ENCODE measurements at places on chromosomes 4 and X.

DNA sequence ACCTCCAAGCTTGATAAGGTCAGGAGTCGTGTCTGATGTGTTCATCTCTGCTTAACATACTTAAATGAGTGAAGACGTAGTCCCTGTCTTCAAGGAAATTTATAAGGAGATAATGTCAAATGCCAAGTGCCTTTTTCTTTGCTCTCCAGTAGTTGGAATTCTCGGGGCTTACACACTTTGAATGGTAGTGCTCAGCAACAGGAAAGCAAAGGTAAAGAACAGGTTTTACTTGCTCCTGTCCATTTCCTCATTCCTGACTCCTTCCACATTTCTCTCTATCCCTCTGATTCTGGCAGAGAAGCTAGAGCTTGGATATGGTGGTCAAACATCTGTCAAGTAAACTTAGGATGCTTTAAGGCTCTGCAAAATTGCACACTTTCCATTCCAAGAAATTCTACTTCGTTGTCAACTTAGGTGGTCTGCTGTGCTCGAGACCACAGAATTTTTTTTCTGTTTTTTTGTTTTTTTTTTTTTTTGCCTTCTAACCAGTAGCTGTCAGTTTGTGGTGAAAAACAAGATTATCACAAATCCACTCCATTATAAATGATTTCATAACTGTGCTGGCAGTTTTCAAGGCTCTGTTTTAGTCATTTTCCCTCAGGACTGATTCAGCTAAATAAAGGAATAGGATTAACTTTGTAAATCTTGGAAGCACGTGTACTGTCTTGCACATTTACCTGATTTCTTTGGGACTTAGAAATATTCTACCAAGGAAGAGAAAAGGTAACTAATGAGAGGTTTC is 180.8 kb upstream of the ANXA3 start:
- DNase-seq, result no peak

DNA sequence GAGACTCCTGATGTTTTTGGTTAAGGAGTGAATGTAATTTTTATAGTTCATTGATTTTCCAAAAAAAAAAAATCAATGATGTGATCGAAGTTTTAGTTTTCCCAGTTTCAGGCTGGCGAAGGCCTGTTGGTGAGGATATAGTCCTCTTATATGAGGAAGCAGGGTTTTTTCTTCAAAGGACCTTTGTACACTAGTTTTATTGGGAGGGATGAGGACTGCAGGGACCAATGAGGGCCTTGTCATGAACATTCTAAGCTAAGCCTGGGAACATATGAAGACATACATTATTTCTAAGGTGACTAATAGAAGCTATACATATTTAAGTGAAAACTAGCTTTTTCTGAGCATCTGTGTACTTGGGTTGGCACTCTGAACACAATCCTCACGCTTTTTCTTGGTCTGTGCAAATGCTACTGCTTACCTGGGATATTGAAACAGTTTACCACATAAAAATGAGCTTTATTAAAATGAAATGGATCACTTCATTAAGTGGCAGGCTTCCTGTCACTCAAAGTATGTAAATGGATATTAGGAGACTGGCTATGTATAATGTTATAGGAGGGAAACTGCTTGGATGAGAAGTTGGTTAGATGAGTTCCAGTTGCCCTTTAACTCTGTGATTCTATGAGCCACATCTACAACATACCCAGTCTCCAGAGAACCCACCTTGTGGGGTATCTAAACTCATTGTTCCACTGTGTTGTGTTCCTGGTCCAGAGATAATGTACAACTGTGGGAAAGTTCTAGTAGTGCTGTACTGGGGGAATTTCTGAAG is 43.5 kb downstream of the SLC4A4 start:
- no peak for DNase-seq

DNA sequence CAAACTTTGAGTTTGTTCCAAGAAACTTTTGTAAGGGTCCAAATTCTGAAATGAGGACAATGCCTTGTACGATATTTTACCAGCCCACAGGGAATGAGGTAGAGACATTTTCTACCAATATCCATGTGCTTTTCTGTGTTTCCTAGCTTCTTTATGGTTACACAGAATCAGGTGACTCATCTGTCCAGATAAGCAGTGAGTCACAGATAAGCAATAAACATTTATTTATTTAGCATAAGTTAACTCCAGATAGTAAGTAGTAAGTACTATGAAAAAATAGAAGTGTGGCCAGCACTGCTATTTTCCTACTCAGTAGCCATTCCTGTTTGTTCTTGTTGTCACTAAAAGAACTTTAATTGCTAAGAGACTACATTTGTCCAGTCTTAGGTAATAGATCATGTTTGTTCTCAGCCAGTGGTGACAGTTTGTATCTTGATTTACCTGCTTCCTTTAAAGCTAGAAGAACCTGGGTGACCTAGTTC is 7.4 kb downstream of the AFF1 start:
- no peak for DNase-seq

DNA sequence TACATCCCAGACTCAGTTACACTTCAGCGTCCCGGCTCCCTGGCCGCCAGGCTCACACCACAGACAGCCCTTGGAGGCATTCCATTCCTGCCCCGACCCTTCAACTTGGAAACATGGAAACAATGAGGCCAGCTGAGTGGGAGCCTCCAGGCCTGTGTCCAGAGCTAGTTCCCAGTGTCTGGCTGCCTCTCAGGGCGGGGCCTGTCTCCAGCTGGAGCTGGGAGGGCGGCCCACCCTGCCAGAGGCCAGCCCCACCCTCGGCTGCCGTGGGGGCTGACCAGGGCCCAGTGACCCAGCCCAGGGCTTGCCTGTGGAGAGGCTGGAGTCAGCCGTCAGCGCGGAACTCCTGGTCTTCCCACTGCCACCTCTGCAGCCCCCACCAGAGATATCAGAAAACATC is 37.4 kb upstream of the SPON2 start:
- no peak for DNase-seq

- no peak for DNase-seq
These were observed 14.6 kb downstream of the ADGRL3 start for GRCh38 chr4:61214680-61215079.

- DNase-seq, result no peak
These were observed 298.5 kb downstream of the KCTD8 start for GRCh38 chr4:44150091-44150576.

DNA sequence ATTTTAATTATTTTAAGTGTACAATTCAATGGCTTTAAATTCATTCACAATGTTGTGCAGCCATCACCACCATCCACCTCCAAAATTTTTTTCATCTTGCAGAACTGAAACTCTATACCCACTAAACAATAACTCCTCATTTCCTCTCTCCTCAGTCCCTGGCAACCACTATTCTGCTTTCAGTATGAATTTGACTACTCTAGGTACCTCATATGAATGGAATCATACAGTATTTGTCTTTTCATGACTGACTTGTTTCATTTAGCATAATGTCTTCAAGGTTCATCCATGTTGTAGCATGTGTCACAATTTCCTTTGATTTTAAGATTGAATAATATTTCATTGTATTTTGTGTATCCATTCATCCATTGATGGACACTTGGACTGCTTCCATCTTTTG is 46.9 kb downstream of the KIF4A start:
- no peak for DNase-seq

- no peak for DNase-seq
These were observed 91.6 kb upstream of the BMP2K start for GRCh38 chr4:78684325-78685079.

DNA sequence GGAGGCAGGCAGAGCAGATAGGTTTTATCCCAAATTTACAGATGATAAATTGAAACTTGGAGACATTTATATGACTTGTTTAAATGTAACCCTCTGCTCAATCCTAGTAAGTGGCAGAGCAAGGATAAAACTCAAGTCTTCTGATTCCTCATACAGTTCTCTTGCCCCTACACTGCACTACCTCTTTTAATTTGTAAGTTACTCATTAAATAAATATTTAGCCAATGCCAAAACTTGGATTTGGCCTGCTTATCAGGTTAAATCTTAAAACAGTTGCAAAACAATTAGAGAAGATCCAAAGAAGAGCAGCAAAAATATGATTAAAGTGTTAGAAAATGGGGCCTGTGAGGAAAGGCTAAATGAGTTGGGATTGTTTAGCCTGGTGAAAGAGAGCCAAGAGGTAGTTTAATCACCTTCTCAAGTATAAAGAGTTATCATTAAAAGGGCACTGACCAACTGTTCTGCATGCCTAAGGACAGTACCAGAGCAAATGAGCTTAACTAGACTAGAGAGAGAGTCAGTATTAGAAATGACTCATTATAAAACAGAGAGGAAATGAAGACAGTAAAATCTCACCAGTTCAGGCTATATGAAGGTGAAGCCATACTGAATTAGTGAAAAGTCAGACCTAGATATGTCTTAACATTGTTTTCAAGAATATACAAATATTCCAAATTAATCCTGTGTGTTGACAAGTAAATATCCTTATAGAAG is 146.3 kb downstream of the GRIA3 start:
- no peak for DNase-seq

DNA sequence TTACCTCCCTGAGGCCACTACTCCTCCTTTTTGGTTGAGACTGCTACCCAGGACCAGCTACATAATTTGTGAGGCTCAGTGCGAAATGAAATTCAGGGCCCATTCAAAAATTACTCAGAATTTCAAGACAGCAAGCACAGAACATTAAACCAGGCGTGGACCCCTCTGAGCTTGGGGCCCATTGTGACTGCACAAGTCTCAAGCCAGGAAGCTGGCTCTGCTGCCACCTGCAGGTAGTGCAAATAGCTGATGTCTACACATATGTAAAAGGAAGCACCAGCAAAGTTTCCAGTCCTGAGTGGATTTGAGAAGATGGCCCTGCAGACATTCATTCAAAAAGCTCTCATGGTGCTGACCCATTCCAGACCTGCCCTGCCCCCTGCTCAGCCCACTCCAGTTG is 213.4 kb upstream of the LNX1 start:
- DNase-seq, result no peak

DNA sequence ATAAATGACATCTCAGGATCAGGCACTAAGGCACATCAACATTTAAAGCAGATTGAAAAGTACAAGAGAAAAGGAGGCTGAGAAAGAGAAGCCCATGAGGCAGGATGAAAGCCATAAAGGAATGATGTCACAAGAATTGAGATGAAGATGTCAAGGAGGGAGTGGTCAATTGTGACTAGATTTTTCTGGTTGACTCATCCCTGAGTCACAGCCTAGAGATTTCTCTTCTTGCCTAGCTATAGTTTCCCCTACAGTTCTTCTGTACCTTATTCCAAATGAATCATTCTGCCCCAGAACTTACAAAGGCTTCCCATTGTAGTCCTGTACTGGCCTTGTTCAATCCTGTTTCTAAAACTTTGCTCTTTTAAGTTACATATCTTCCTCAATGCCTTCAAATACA is 3.4 kb upstream of the USP53 start:
- DNase-seq, result no peak

DNA sequence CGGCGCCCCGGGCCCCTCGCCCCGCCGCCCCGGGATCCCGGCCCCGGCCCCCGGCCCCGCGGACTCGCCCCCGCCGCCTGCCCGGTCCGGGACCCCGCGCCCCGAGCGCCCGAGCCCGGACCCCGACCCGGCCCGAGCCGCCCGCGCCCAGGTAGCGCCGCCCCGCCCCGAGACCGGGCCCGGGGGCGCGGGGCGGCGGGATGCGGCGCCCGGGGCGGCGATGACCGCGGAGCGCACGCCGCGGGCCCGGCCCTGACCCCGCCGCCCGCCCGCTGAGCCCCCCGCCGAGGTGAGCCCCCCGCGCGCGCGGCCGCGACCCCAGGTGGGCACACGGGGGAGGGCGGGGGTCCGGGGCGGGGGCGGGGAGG is 224 bp downstream of the FGFRL1 start:
- no peak for DNase-seq

DNA sequence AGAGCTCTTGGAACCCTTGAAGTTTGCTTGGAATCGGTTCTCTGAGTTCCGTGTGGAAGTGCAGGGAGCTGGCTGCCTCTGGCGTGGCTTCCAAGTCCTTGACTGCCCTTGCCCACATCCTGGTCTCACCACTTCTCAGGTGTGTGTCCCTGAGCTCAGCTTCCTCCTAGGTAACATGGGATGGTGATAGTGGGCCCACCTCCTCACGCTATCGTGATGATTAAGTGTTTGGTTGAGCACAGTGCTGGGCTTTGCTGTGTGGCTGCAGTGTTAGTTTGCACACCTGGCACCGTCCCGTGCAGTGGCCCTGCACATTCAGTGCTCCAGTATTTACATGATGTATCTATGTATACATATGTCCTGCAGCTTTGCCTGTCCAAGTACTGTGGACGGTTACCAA is 81.5 kb downstream of the CLDN34 start:
- no peak for DNase-seq

DNA sequence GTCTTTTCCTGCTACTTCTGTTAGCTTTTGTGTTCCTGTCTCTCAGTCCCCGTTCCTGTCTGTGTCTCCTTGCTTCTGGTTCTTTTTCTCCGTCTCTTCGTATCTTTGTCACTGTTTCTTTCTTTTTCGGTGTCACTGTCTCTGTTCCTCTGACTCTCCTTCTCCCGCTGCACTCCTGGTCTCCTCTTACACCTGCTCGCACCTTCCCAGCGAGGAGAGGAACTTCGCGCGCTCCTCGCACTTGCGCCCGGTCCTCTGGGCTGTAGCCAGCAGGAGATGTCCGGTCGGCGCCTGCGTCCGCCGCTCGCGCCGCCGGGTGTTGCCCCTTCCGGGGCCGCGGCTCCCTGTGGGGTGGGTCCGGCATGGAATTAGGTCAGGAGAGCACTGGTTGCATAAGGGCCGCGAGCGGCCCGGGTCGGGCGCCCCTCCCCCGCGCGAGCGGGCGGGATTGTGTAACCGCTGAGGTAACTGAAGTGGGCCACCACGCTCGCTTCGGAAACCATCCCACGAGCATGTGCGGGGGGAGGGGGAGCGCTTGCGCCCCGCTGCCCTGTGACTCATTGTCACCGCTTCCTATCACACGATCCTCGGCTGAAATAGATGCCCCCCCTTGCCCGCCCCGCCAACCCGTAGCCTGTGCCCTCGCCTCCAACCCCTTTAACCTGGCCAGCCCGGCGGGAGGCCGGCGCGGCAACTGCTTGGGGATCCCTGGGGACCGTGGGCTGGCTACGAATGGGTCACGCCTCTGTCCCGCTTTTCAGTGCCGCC is 1.6 kb downstream of the LONRF3 start:
- peak; percentile 53 for DNase-seq

- no peak for DNase-seq
These were observed 174.8 kb downstream of the HHIP start for GRCh38 chr4:144820728-144821085.

Data from stimulated activated CD4-positive, alpha-beta T cell treated with anti-CD3 and anti-CD28 coated beads, Interleukin-15, amount 100 ng/mL, for 1 hour (primary cell).